ENCODE measurements at places on chromosomes 12 and 14. TPM values are rescaled to one million over a fixed set of nuclear protein-coding genes. Genes with fewer than 3 reads are reported as not detected.

The C3AR1 gene
- 25.5 TPM for total RNA-seq

The IGFBP6 gene
- total RNA-seq = 2,150 TPM

The OTX2 gene
- not detected for total RNA-seq

The LYSET gene
- total RNA-seq = 5.2 TPM

The STON2 gene
- 10.4 TPM for total RNA-seq

Data from thoracic aorta (tissue), 2 donors.